ENCODE measurements at places on chromosomes 13 and 19. TPM values are rescaled to one million over a fixed set of nuclear protein-coding genes. Genes with fewer than 3 reads are reported as not detected.

Gene IGFL2
- total RNA-seq = 2.3 TPM

Gene LILRA1
- total RNA-seq = 0.16 TPM

DNA sequence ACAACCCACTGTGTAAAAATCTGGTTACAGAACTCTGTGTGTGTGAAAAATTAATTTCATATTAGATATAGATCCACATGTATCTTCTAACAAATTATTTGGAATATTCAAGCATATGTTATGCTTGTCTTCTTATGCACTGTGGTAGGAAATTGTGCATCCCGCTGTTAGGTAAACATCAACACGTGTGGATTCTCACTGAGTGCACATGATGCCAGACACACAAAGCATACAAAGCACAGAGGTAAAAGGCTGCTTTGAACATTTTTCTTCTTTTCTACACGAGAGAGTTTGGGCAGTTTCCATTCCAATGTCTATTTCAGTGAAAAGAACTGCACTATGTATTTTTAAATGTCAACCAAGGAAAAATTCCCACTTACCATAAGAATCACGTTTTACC, 354.9 kb downstream of the PCDH9 start:
- no peak for ATAC-seq

DNA sequence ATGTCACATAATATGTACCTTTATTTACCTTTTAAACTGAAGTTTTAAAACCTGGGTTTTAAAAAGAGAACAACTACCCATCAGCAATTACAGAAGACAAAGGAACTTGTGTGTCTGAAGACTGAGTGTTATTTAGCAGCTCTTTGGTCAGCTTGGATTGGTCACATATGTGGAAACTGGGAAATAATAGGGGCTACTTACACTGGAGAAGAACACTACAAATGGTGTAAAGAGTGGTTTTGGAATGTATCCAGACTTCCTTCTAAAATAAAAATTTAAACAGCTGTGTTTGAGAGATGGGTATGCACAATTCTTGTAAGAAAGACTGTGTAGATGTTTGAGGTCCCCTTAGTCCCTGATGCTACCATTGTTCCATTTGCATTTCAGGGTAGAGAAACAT, 13.3 kb downstream of the TNFRSF19 start:
- ATAC-seq = no peak

All from esophagus mucosa (tissue), 1 donor.